Activated CD4-positive, alpha-beta T cell treated with anti-CD3 and anti-CD28 coated beads, Interleukin-2, amount 10 ng/mL, durations not matched to agents 7 days and 5 days (primary cell): ENCODE measurements at places on chromosomes 16 and 17. TPM values are rescaled to one million over a fixed set of nuclear protein-coding genes. Genes with fewer than 3 reads are reported as not detected.

DNA sequence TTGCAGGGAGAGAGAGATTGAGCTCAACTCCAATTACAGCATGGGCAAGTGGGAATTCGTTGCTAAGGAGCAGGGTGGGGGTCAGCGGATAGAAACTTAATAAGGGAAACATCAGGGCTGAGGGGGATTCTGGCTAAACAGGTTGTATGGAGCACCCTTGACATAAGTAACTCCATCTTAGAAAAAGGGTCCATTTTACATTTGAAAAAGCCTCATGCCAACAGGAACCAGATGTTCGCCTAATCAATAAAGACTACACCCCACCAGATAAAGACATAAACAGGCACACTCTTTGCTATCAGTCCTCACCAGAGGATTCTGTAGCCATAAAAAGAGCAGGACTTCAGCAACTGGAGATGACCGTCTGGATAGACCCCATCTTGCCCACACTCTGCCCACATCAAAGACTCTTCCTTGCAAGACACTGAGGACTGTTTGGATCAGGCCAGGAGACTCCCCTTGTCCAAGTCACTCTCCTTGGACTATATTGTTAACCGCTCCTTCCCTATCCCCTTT is 1.6 kb upstream of the LRRC75A start:
- DNase-seq, result no peak

GRCh38 chr16:77987810-77988209 is 34.5 kb upstream of the CLEC3A start:
- DNase-seq, result no peak

DNA sequence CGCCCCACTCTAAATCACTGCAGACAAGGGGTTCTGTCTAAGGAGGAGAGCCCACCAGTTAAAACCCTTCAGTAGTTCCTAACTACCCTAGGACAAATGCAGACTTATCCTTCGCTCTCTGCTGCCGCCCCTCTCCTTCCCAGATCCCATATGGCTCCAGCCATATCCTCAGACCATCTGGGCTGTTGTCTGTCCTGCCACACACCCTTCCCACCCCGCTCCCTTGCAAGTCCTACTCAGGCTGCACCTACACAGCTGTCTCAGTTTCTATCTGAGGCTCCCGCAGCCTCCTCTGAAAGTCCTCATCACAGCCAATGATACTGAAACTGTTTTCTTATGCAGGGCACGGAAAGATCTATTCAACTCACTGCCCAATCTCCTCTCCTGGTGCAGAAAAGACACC is 720 bp upstream of the BCKDK start:
- DNase-seq, result no peak

OTOP3 gene
- not detected for total RNA-seq

GRCh38 chr17:78506454-78507309 is 70.5 kb downstream of the DNAH17 start:
- no peak for DNase-seq

GRCh38 chr16:28967156-28967555 is 7.4 kb upstream of the SPNS1 start:
- no peak for DNase-seq

- no peak for DNase-seq
Observed at GRCh38 chr17:19327031-19327783, 35.3 kb downstream of the B9D1 start.
